ENCODE measurements at places on chromosomes 3 and 15.
A peak's percentile ranks its signal among the peaks of the same experiment; 100 is the strongest.

DNA sequence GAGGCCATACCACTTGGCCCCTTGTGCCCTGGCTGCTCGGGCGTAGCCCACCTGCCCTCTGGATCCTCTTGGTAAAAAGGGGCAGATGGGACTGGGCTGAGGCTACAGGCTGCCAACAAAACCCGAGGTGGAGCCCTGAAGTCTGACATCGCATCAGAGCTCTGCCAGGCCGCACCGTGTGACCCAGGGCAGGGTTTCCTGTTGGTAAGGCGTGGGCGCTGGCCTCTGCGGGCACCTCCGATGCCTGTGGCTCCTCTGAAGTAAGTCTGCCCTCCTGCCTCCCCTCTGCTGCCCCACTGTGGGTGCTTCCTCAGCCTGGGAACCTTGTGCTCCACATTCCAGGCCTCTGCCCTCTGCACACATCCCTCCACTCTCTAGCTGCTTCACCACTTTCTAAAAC lies 8.9 kb downstream of the CHDH start:
- DNase-seq: no peak

GRCh38 chr3:167166594-167167253 lies 213.4 kb downstream of the ZBBX start:
- peak; percentile 83 for DNase-seq

DNA sequence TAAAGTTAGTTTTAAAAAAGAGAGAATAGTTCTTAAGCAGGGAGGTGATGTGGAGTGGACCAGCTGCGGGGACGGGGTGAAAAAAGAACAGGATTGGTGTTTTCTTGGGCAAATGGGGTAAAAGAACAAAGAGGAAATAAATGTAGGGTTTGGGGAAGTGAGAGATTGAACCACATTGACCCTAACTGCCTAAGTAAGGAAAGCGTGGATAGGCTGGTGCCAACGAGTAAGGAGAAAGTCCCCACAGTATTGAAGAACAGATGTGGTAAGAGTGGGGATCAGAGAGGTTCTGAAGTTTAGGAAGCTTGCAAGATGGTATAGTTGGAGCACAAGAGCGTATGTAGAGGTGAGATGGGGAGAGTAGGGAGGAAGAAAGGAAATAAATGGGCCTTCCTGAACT lies 17.0 kb downstream of the IREB2 start:
- no peak for DNase-seq

GRCh38 chr3:72129501-72130094 lies 344.6 kb upstream of the PROK2 start:
- peak; percentile 31 for DNase-seq

DNA sequence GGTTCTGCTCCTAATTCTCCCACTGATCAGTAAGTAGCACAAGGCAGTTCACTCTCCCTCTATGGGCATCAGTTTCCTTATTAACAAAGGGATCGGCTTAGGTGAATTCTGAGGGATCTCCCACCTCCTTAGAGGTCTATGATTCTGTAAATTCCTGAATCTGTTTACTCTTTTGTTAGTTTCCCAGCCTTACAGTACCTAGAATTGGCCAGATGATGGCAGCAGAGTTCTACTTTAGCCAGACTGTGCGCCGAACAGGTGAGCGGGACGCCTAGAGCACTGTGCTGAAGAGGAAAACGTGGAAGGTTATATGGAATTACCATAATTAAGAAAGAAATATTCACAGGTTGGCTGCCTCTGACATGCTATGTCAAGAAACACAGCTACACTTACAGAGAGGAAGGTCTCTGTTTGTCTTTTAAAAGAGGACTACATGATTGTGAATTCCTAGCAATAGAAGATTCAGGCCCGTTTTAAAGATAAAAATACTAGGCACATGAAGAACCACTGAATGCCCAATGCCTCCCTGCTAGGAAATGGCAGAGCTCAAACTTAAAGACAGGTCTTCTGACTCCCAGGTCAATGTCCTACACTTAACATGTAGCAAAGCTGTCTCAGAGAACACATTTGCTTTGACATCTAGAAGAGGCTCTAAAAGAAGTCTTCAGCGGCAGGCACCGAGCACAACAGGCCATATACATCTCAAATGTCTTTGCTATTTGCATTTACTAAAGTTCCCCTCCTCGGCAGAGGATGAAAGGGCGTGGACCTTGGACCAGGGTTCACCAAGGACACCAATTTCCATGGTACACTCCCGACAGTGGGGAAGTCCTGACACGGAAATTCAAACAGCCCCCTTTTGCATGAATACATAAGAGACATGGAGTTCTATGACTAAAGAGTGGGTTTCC lies 259.9 kb downstream of the FGF12 start:
- DNase-seq: no peak

- DNase-seq: no peak
Measured at GRCh38 chr3:39082666-39083313, 24.6 kb downstream of the GORASP1 start.

DNA sequence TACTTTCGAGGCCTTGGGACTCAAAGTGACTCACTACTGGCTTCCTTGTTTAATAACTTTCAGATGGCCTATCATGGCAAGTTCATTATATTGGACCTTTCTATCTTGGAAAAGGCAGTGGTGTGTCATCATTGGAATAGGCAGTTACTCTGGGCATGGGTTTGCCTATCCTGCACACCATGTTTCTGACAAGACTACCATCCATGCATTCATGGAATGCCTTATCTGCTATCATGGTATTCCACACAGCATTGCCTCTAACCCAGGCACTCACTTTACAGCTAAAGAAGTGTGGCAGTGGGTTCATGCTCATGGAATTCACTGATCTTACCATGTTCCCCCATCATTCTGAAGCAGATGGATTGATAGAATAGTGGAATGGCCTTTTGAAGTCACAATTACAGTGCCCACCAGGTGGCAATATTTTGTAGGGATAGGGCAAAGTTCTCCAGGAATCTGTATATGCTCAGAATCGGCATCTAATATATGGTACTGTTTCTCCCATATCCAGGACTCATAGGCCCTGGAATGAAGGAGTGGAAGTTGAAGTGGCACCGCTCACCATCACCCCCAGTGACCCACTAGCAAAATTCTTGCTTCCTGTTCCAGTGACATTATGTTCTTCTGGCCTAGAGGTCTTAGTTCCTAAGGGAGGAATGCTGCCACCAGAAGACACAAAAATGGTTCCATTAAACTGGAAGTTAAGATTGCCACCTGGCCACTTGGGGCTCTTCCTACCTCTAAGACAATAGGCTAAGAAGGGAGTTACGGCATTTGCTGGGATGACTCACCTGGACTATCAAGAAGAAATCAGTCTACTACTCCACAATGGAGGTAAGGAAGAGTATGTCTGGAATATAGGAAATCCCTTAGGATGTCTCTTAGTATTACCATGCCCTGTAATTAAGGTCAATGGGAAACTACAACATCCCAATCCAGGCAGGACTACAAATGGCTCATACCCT lies 1161.4 kb downstream of the SI start:
- DNase-seq: no peak

- DNase-seq: no peak
Measured at GRCh38 chr3:25589104-25589782, 75.5 kb downstream of the TOP2B start.

Measured in right hindlimb (tissue), 1 donor.